ENCODE measurements at places on chromosomes 16 and 17. TPM values are rescaled to one million over a fixed set of nuclear protein-coding genes. Genes with fewer than 3 reads are reported as not detected.
A peak's percentile ranks its signal among the peaks of the same experiment; 100 is the strongest.

DNA sequence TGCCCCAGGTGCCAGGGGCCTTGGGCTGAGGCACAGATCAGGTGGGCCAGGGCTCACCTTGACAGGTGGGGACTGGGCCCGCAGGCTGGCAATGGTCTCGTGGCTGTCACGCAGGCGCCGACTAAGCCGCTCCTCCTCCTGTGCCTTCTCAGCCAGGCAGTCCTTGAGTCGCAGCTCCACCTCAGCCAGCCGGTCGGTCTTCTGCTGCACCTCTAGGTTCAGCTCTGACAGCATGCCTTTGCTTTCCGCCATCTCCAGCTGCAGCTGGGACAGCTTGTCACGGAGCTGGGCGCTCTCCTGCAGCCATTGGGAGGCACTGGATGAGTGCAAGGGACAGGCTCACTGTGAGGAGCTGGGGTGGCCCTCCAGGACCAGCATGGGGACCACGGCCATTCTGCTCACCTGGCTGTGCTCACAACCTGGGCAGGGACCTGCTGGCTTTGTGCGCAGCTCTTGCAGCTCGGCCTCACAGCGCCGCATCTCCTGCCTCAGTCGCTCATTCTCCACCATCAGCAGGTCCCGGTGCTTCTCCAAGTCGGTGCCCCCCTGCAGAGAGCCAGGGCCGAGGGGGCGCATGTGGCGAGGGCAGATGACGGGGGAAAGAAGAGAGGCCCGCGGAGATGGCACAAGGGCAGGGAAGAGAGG lies 31.0 kb downstream of the KIFC3 start:
- H3K36me3 ChIP-seq: peaks cover 11% of the 10 kb centered on the region
- H3K27me3 ChIP-seq: no peaks in the 10 kb centered on the region
- no peak for DNase-seq
- no peak overlapping the region for H3K4me3 ChIP-seq
- H3K27ac ChIP-seq: no peak overlapping the region

DNA sequence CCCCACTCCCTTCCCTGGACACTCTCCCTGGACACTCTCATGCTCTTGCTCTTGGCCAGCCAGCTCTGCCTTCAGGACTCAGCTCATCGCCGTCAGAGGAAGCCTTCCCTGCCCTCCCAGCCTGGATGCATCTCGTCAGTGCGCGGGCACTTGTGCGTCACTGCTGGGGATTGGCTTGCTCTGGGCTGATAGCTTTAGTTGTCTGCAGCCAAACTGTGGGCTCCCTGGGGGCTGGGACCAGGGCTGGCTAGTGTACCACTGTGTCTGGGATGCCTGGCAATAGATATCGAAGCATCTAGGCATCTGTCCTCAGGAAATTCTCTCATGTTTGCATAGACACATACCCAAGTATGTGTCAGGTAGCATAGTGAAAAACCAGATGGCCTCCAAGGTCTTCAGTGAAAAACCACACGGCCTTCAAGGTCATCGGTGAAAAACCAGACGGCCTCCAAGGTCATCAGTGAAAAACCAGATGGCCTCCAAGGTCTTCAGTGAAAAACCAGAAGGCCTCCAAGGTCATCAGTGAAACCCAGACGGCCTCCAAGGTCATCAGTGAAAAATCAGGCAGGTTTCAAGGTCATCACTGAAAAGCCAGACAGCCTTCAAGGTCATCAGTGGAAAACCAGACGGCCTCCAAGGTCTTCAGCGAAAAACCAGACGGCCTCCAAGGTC lies 72.0 kb downstream of the CMIP start:
- H3K27ac ChIP-seq: no peak overlapping the region
- no peaks in the 10 kb centered on the region for H3K27me3 ChIP-seq
- peaks cover 25% of the 10 kb centered on the region for H3K4me1 ChIP-seq
- H3K4me3 ChIP-seq: no peak overlapping the region

PNPO gene
- total RNA-seq: 44.7 TPM

DNA sequence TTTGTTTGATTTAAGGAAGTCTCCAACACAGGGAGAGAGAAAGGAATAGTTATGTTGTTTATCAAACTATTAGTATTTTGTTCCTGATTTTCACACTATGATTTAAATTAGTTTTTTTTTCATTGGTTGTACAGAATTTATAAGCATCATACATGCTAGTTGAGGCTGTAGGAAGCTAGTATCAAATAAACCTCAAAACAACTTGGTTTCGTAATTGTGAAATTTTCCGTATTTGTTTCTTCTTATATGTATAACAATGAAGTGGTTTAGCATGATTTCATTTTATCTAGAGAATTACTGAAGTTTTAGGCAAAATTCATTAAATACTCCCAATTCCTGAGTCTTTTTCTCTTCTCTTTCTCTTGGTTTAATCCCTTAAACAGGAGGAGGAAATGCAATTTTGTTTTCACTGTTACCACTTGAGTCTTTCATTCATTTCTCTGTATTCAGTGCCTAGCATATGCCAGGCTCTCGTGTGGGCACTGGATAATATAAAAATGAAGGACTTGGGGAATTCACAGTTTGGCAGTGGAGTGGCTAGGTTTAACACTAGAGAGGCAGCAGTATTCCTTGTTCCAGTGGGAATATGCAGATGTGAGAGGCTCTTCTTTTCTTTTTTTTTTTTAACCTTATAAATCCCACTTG lies 1.8 kb downstream of the CYLD start:
- peak overlapping the region; percentile 83 for H3K27ac ChIP-seq
- peaks cover 28% of the 10 kb centered on the region for H3K4me1 ChIP-seq

GRCh38 chr17:67637901-67638641 lies 79.7 kb upstream of the NOL11 start:
- H3K4me1 ChIP-seq: no peaks in the 10 kb centered on the region
- H3K4me3 ChIP-seq: no peak overlapping the region
- H3K27me3 ChIP-seq: no peaks in the 10 kb centered on the region
- no peaks in the 10 kb centered on the region for H3K36me3 ChIP-seq
- no peak overlapping the region for H3K27ac ChIP-seq
- DNase-seq: no peak

DNA sequence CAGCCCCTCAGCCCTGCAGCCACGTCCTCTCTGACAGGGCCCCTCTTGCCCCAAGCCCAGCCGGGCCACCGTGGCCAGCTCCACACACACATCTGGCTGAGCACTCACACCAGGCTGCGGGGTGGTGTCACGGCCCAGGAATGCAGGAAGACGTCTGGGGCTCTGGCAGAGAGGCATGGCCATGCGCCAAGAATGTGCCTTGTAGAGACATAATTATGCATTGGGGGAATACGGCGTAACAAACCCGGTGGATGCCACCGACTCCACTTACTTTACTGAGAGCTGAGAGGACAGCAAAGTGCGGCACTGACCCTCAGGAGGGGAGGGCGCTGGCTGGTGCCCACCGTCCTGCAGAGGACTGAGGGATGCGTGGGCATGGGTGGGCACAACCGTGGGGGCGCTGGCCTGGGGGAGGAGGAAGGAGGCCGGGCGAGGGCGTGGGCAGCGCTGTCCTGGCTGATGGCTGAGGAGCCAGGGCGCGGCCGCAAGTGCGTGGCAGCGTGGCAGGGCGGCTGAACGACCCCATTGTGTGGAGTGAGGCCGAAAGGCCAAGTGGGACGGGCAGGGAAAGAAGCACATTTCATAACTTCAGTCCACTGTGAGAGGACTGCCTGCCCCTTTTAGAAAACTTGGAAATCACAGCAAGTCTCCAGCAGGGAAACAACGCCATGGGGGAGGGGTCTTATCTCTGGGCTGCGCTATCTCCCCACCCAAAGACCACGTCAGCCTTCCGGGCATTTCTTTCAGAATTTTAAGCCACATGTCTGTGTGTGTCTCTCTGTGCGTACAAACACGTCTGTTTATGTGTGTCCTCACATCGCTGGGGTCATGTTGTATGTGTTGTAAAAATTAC lies 30.6 kb downstream of the METRNL start:
- H3K4me1 ChIP-seq: peaks cover 36% of the 10 kb centered on the region
- H3K27ac ChIP-seq: peak overlapping the region; percentile 96
- H3K27me3 ChIP-seq: no peaks in the 10 kb centered on the region
- no peaks in the 10 kb centered on the region for H3K36me3 ChIP-seq
- DNase-seq: peak; percentile 99

- no peaks in the 10 kb centered on the region for H3K36me3 ChIP-seq
- no peak overlapping the region for H3K27ac ChIP-seq
- no peaks in the 10 kb centered on the region for H3K27me3 ChIP-seq
- DNase-seq: no peak
These were observed 192.2 kb upstream of the WSCD1 start for GRCh38 chr17:5877948-5878347.

MSL1 gene
- total RNA-seq: 45.3 TPM

GRCh38 chr17:56902348-56902747 lies 11.5 kb downstream of the TRIM25 start:
- H3K36me3 ChIP-seq: peaks cover 42% of the 10 kb centered on the region
- peaks cover 13% of the 10 kb centered on the region for H3K4me1 ChIP-seq
- DNase-seq: peak; percentile 84
- H3K27ac ChIP-seq: peak overlapping the region; percentile 65

DNA sequence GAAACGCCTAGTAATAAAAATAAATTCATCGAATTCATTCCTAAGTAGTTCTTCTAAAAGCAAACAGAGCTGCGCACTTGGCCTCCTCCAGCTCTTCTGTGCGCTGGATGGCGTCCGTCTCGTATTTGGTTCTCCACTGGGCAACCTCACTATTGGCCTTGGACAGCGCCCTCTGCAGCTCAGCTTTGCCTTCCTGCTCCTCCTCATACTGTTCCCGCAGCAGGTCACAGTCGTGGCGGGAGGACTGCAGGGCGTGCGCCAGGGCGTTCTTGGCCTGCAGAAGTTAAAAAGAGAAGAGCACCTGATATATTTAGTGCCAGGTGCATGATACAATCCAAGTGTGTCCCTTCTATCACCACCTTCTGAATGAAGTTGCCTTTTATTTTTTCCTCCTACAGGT lies 21.8 kb downstream of the MYH3 start:
- H3K27me3 ChIP-seq: no peaks in the 10 kb centered on the region
- no peaks in the 10 kb centered on the region for H3K4me1 ChIP-seq
- no peaks in the 10 kb centered on the region for H3K36me3 ChIP-seq
- no peak overlapping the region for H3K4me3 ChIP-seq
- H3K27ac ChIP-seq: no peak overlapping the region

GRCh38 chr17:77391668-77392375 lies 251.1 kb downstream of the SEC14L1 start:
- peak overlapping the region; percentile 36 for H3K4me3 ChIP-seq
- peak overlapping the region; percentile 100 for H3K27ac ChIP-seq
- H3K36me3 ChIP-seq: no peaks in the 10 kb centered on the region
- no peaks in the 10 kb centered on the region for H3K27me3 ChIP-seq

ANKRD40CL gene
- not detected for total RNA-seq

DNA sequence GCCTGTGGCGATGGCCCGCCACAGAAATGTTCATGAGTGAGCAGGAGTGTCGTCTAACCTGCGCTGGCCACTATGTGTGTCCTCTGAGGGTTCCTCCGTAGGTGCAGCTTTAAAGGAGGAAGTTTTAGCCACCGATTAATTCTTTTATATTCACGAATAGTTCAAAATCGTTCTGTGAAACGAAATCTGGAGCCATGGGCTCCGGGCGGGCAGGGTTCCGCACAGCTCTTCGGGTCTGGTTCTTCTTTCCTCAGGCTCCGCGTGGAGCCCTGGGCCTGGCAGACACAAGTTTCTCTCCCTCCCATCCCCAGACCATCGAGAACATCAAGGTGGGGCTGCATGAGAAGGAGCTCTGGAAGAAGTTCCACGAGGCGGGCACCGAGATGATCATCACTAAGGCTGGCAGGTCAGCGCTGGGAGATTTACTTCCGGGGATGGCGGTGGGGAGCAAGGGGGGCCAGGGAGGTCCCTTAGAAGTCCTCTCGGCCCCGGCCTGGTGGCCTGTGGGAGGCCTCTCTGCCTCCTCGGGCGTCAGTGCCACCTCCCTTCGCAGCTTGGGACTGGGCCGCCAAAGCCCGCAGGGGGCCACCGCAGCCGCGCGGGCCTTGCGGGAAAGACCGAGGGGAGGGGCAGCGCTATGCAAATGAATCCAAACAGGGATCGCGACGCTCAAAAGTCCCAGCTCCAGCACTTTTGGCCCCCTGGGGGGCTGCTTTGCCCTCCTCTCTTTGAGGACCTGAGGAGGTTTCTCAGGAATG lies 5.2 kb downstream of the TBX4 start:
- peaks cover 99% of the 10 kb centered on the region for H3K27me3 ChIP-seq
- no peak overlapping the region for H3K27ac ChIP-seq
- H3K4me1 ChIP-seq: no peaks in the 10 kb centered on the region
- H3K4me3 ChIP-seq: peak overlapping the region; percentile 38
- H3K36me3 ChIP-seq: no peaks in the 10 kb centered on the region

- no peaks in the 10 kb centered on the region for H3K4me1 ChIP-seq
- DNase-seq: no peak
- H3K36me3 ChIP-seq: no peaks in the 10 kb centered on the region
- H3K27me3 ChIP-seq: peaks cover 7% of the 10 kb centered on the region
These were observed 161.9 kb upstream of the XYLT1 start for GRCh38 chr16:17632667-17633066.

DNA sequence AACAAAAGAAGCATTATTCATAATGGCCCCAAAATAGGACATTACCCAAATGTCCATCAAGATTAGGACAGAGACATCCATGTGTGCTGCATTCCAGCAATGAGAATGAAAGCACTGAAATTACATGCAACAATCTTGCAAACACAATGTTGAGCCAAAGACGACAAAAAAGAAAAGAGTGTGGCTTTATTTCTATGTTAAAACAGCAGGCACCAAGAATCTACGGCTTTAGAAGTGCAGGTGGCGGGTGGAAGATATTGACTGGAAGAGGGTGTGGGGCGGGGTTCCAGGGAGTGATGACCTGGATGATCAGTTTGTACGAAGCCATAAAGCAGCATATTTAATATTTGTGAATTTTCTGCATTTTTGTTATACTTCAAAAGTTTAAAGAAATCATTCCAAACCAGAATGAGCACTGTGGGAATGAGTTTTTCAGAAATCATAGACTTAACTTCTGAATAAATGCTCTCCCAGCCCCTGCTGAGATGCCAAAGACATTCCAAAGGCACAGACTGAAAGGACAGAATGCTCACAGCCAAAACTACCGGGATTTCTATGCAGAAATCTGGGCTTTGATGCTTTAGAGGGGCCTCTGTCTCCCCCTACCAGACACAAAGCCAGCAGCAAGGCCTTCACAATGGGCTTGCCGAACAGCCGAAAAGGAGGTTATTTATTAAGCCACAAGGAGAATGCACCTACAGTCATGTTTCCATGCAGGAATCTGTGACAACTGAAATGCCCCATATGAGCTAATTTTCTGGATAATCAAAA lies 361.6 kb downstream of the GRIN2A start:
- DNase-seq: no peak
- no peak overlapping the region for H3K4me3 ChIP-seq
- H3K27ac ChIP-seq: no peak overlapping the region
- H3K27me3 ChIP-seq: 0 out of 2 replicates have a peak, but pooled peaks cover 6% of the 10 kb centered on the region
- H3K36me3 ChIP-seq: no peaks in the 10 kb centered on the region
- no peaks in the 10 kb centered on the region for H3K4me1 ChIP-seq
